Cardiac atrium fibroblast (primary cell): ENCODE measurements at places on chromosomes 1 and 21. TPM values are rescaled to one million over a fixed set of nuclear protein-coding genes. Genes with fewer than 3 reads are reported as not detected.

Gene CLCA1
- not detected in 2 replicates for total RNA-seq

Gene PTGER3
- total RNA-seq, result under 0.01 and 0.32 TPM in 2 replicates

Gene TMEM269
- not detected in 2 replicates for total RNA-seq

Gene OR6K3
- total RNA-seq, result not detected in 2 replicates

Gene KCNN3
- total RNA-seq, result under 0.01 and 0.16 TPM in 2 replicates

Gene NHLH1
- not detected in 2 replicates for total RNA-seq

Gene C1orf185
- not detected in 2 replicates for total RNA-seq

Gene NR0B2
- not detected in 2 replicates for total RNA-seq

Gene NUF2
- total RNA-seq, result 3.6 and 4.7 TPM in 2 replicates

Gene KRTAP10-11
- not detected in 2 replicates for total RNA-seq

Gene PTPRU
- 13.9 and 23.5 TPM in 2 replicates for total RNA-seq

Gene C21orf91
- 3.4 and 8.3 TPM in 2 replicates for total RNA-seq

Gene SPRR1B
- total RNA-seq, result not detected in 2 replicates

Gene HSPA13
- total RNA-seq, result 38.8 and 39.2 TPM in 2 replicates

Gene ZNF593OS
- not detected in 2 replicates for total RNA-seq
